Suprapubic skin (tissue), 4 donors: ENCODE measurements at places on chromosomes 5 and 9. TPM values are rescaled to one million over a fixed set of nuclear protein-coding genes. Genes with fewer than 3 reads are reported as not detected.

Gene BNC2
- 12.3 TPM for total RNA-seq

GRCh38 chr5:89055695-89056085 is 172.7 kb upstream of the MEF2C start:
- no peak for DNase-seq

DNA sequence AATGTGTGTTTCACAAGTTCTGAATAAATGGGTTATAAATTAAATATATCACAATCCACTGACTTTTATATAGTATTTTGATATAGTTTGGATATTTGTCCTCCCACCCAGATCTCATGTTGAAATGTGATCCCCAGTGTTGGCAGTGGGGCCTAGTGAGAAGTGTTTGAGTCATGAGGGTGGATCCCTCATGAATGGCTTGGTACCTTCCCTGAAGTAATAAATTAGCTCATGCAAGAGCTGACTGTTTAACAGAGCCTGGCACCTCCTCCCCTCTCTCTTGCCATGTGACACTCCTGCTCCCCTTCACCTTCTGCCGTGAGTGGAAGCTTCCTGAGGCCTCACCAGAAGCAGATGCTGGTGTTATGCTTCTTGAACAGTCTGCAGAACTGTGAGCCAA is 127.9 kb upstream of the PALM2AKAP2 start:
- DNase-seq: no peak

Gene ALDOB
- 1.1 TPM for total RNA-seq

- peak; percentile 72 for DNase-seq
Observed at GRCh38 chr5:673831-674629, 19.1 kb downstream of the TPPP start.

Gene IL7R
- 5.6 TPM for total RNA-seq

GRCh38 chr5:18333841-18334240 is 699.6 kb downstream of the TAF11L14 start:
- DNase-seq: no peak

DNA sequence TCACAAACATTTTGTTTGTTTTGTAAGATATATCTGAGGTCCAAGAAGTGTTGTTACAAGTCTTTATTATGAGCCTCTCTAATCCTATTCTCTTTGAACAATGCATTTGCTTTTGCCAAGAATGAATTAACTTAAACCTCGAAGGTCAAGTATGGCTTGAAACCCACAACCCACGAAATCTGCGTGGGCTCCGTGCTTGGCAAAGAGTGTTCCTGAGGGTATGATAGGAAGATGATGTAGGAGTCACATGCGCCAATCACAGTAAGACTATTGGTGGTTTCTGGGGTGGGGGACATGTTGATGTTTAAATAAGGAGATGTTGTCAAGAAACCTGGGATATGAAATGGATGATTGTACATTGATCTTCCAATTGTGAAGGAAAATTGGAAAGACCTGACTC is 330.8 kb upstream of the RFX3 start:
- DNase-seq: no peak

GRCh38 chr9:133147412-133148198 is 16.1 kb downstream of the GBGT1 start:
- DNase-seq: no peak

GRCh38 chr9:125519734-125520133 is 187.3 kb downstream of the MAPKAP1 start:
- no peak for DNase-seq

Gene PCDHA4
- 0.21 TPM for total RNA-seq

DNA sequence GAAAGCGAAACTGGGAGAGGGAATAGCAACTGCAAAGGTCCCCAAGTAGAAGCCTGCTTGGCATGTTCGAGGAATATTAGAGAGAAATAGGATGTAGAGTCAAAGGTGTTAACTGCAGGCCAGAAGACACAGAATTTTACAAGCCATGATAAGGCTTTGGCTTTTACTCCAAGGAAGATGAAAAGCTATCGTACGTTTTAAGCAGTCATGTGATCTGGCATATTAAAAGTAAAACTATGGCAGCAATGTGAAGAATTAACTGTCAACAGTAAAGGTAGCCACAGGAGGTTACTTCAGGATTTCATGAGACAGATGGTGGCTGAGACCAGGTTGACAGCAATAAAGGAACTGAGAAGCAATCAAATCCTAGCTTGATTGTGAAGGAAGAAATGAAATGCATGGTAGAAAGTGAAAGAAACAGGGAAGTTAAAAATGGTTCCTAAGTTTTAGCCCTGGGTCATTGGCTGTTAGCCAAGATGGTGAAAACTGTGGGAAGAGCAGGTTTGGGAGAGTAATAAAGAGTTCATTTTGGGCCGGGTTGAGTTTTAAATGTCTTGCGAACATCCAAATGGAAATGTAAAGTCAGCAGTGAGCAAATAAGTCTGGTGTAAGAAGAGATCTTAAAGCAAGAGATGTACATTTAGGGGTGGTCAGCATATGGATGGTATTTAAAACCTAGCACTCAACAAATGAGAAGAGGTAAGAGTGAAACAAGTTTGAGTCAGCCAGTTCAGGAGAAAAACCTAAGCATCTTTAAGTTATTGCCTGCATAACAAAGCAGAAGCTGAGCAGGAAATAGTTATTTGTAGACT is 20.3 kb upstream of the TTC33 start:
- no peak for DNase-seq

- peak; percentile 20 for DNase-seq
Observed at GRCh38 chr9:38380872-38381534, 11.5 kb upstream of the ALDH1B1 start.

- no peak for DNase-seq
Observed at GRCh38 chr5:50301756-50302155, 139.3 kb downstream of the EMB start.

Gene STKLD1
- total RNA-seq: 1.8 TPM

DNA sequence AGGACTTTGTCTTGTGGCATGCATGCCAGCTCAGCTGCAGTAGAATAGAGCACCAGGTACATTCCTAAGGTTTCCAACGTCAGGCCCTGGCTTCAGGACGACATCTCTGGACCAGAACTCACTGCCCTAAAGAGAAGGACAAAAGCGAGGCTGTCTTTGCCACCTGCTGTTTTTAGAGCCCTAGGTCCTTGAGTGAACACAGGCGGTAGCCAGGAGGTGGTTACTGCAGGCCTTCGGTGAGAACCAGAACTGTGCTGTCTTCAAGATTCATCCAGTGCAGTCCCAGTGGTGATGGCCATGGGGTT is 288.9 kb upstream of the CDH18 start:
- no peak for DNase-seq

DNA sequence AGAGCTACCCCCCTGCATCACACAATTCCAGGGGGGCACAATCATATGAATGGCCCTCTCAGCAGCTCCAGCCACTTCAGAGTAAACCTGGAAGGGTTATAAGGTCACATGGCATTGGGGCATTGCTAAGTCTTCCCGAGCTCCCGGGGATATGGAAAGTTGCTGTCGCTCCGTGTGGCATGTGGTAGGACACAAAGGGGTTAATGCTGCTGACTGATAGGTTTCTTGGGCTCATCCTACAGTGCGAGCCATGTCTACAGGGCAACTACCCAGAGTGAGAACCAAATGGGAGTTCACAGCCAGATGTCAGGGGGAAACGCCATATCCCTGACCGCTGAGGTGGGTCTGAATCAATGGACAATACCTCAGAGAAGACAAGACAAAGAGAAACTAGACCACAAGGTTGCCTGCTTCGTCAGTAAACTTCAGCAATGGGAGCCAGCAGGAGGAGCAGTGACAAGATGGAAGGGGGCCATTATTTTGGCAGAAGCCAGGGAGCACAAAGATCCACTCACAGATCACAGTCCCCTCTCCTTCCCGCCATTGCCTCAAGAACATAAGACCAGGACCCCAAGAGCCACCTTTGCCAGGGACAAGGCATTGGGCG is 52.4 kb upstream of the SHISAL2B start:
- DNase-seq: no peak

Gene KDM4C
- 46.2 TPM for total RNA-seq

Gene BAAT
- total RNA-seq: not detected

DNA sequence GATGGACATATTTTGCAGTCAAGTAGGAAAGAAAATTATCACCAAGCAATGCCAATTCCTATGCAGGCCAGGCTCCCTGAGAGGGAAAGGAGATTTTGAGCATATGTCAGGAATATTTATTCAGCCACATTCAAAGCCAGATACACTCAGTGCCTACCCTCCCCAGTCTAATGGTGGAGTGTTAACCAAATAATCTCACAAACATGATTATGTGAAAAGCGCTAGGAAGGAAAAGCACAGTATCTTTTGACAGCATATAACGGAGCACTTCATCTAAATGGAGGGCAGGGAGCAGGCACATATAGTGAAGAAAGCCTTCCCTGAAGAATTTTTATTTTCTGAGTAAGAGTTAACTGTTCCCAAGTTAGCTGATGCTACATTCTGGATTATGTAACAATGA is 80.3 kb upstream of the SLC30A5 start:
- no peak for DNase-seq

GRCh38 chr5:3300726-3301125 is 294.9 kb upstream of the IRX1 start:
- no peak for DNase-seq

DNA sequence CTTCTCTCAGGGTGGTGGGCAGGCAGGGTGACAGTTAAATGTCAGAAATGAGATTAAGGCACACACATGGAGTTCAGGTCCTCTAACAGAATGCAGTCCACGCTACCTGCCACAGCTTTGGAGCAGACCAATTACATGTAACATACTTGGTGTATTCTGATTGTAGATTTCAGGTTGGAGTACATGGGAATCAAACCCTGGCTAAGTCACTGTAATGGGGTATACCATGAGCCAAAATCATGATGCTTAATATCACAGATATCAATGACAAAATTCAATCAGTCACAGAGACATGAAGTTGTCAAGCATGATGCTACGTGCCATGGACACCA is 48.9 kb downstream of the MEF2C start:
- no peak for DNase-seq

- no peak for DNase-seq
Observed at GRCh38 chr5:150487199-150488061, 20.5 kb upstream of the NDST1 start.

GRCh38 chr5:9947944-9948343 is 301.7 kb downstream of the ATPSCKMT start:
- DNase-seq: no peak

DNA sequence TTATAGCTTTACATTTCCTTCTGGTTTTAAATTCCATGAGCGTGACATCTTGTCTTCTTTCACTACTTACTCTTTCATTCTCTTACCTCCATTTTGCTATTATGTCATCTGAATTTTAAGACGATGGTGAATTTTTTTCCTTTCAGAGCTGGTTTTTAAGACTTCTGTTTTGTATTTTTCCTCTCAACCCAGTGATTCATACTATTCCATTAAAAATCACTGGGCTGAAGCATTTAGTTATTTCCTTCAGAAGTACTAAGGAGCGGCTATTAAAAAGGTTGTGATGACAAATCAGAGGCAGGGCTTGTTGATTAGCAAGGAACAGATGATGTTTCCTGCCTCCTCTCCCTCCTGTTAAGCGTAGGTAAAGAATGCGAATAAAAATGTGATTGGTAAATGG is 16.5 kb downstream of the AGXT2 start:
- DNase-seq: no peak

Gene PSMD5
- 33.7 TPM for total RNA-seq

Gene SOWAHA
- 0.93 TPM for total RNA-seq

DNA sequence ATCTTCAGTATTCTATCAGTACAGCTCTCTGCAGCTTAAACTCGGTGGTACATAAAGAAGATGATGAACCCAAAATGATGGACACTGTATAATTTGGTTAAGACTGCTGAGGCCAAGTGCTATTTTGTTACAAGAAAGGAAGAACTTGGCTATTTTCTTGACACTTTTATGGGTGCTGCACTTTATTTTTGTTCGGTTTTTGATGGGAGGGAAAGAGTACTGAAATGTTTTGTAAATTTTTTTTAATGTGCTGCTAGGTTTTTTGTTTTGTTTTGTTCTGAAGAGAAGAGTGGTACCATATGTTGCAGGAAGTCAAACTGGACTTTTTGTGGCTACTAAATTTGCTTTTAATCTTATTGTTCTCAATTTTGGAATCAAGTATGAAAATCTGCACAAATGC is 26.7 kb downstream of the CDC37L1 start:
- no peak for DNase-seq

DNA sequence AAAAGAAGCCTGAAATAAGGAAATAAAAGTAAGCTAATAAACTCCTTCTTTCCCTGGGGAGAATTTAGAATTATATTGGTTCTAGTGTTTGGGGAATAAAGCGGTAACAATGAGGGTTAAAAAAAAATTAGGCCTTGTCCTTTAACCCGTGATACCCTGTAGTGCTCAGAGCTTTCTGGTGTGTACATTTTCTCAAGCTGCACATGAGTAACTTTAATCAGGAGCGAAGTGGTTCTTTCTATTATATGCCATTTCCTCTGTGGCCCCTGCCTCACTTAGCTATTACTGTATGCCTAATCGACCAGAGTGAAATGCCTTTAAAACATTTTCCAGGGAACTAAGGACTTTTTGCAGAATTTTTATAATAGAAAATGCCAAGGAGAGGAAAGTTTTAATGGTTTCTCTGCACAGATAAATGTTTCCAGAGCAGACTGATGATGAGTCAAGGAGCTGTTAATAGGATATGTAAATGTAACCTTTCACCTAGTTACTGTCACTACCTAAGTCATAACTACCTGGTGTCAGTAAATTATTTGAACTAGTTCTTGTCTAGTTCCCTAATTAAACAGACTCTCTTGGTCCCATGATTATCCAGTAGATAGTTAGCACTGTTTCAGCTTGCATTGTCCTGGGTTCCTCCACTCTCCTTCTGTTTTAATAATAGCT is 7.6 kb downstream of the PAM start:
- no peak for DNase-seq

DNA sequence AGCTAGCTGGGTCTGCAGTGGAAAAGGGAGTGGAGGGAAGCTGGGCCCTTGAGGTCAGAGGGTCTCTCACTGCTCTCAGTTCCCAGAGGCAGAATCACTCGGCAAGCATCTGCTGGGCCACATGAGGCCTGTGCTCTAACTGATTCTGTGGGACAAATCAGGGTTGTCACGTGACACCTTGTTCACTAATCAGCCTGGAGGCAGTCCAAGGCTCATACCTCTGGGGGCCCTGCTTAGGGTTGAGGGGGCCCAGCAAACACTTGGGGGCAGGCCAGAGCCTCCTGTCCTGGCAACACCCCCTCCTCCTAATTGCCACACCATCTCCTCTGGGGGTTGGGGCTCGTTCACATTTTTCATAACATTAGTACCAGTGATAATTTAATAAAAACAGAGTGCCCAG is 9.1 kb upstream of the DPM2 start:
- no peak for DNase-seq
